ENCODE measurements at places on chromosomes 6 and 20.

GRCh38 chr6:113558431-113558830 is 298.7 kb upstream of the MARCKS start:
- no peak for DNase-seq

GRCh38 chr6:122202576-122203137 is 196.8 kb upstream of the HSF2 start:
- DNase-seq, result peak; percentile 17

DNA sequence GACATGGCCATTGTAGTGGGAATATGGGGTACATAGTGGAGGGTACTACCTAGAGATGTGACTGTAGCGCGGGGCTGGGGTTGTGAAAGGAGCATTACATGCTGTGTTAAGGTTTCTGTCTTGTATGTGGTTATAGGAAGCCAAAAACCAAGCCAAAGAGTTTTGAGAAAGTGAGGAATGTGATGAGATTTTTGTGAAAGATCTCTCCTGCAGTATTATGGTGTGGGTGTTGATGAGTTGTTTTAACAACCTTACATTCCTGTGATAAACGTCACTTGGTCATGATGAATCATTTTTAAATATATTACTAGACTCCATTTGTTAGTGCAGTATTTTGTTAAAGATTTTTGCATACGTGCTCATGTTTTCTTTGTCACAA is 48.9 kb downstream of the ZFAND3 start:
- DNase-seq, result no peak

- DNase-seq, result no peak
These were observed 47.1 kb downstream of the MCUR1 start for GRCh38 chr6:13767121-13767808.

GRCh38 chr6:31094389-31094881 is 17.9 kb downstream of the C6orf15 start:
- no peak for DNase-seq

GRCh38 chr20:40640667-40641066 is 48.4 kb downstream of the MAFB start:
- DNase-seq, result no peak

DNA sequence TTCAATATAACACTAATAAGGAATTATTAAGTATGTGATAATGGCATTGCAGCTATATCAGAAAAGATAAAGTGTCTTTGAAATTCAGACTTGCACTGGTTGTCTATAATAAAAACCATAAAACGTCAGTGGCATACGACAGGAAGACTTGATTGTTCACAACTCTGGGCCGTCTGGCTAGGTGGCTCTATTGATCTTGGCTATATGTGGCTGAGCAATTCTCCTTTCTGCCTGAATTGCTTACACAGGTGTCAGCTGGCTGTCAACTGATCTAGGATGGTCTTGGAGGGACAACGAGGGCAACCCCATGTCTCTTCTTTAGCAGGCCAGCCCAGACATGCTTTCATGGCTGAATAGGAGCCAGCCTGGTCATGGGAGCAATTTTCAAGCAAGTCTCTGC is 359.1 kb downstream of the QKI start:
- no peak for DNase-seq

- DNase-seq, result no peak
These were observed 46.4 kb upstream of the TGM2 start for GRCh38 chr20:38211200-38212097.

DNA sequence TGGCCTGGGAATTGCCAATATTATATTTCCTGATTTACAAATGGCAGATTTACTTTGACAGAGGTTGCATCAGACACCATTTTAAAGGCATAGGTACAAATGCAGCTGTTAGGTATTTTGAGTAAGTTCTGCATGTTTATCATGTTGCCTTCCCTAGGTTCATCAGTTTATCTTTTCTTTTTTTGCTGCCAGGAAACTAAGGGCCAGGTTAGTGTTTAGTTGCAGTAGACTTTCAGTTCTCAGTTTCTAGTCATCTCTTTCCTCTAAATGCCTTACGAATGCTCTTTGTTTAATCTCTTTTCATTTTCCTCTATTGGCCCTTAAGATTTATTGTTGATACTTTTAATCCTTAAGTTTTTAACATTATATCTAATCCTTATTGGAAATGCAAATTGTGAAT is 129.9 kb downstream of the SMAP1 start:
- no peak for DNase-seq

GRCh38 chr6:15368186-15368585 is 122.3 kb downstream of the JARID2 start:
- DNase-seq, result no peak

- DNase-seq, result no peak
These were observed 47.4 kb downstream of the MOCS1 start for GRCh38 chr6:39886871-39887270.

DNA sequence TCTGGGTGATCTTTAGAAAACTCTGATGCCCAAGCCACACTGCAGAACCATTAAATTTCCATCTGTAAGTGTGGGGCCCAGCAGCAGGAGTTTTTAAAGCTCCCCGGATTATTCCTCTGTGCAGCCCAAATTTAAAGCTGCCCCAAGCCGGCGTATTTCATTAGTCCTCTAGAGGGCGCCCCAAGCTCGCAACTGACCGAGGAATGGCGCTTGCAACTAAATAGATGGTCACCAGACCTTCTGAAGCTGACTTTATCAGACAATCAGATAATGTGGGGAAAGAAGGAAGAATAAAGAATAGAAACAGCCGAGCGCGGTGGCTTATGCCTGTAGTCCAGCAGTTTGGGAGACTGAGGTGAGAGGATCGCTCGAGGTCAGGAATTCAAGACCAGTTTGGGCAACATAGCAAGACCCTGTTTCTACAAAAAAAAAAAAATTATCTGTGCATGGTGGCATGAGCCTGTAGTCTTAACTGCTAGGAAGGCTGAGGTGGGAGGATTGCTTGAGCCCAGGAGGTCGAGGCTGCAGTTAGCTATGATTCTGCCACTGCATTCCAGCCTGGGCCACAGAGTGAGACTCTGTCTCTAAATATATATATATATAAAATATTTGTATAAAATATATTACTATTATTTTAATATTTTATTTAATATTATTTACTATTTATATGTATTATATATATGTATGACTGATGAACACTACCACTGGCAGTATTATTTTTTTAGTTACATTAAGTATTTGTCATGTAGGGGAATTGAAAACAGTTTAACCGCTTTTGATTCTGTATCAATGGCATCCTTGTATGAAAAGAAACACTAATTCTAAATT is 56.0 kb downstream of the OTOR start:
- DNase-seq, result peak; percentile 28

DNA sequence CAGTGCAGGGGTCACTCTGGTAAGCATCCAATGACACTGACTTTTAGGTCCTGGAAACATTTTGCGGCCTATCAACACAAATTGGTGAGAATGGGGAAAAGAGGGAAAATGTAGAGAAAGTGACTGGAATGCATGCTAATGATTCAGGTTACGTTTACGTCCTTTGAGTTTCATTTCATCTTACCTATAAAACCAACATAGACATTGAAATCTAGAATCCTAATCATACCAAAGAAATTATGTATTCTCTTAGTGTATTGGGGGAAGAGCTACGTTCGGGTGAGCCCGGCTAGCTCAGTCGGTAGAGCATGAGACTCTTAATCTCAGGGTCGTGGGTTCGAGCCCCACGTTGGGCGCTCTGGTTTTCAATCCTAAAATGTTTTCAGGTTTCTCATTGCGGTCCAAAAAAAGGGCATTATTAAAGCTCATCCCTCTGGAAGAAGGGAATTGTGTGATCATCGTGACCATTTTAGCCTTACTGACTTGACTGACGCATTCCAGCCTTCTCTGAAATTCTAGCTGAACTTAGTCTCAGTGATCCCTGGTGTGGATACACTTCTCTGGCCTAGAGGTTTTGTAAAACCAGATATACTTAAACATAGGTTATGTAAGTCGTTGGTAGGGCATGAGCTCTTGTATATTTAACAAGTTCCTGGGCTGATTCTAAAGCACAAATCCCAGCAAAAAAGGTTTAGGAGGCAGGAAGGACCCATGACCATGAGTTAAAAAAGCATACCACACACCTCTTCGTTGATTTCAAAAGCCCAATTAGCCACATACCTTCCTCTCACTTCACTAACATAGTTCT is 18.3 kb downstream of the HMGN4 start:
- DNase-seq, result peak; percentile 76

- DNase-seq, result no peak
These were observed 1633.9 kb downstream of the GRIK2 start for GRCh38 chr6:103027271-103027931.

DNA sequence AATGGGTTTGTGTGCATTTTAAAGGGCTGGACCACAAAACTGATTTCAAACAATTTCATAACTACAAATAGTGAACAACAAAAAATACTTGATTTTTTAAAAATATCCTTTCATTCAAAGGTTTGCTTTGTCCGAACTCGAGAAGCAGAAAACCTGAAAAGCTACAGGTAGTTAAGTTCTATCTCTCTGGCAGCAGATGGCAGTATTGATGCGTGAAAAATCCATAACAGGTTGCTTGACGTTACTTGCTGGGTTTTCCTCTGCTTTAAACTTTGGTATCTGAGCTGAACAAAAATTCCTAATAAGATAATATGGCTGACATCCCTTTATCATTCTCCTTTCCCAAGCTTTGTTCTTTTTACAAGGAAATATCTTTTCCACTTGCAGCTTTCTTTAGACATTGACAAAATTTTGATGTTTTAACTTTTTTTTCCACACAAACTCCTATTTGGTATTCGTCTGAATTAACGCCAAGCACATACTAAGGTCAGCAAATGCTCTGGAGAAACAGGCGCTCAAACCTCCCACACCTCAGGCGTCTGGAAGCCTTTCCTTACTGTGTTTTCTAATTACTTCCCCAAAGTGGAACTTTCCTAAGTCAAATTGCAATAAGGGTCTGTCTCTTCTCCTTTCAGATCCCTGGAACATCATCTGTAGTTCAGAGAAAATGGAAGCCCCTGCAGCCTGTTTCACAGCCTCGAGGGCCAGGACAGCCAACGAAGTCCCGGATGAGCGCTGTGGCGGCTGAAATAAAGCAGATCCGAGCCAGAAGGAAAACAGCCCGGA is 50.3 kb upstream of the GFRAL start:
- peak; percentile 44 for DNase-seq

DNA sequence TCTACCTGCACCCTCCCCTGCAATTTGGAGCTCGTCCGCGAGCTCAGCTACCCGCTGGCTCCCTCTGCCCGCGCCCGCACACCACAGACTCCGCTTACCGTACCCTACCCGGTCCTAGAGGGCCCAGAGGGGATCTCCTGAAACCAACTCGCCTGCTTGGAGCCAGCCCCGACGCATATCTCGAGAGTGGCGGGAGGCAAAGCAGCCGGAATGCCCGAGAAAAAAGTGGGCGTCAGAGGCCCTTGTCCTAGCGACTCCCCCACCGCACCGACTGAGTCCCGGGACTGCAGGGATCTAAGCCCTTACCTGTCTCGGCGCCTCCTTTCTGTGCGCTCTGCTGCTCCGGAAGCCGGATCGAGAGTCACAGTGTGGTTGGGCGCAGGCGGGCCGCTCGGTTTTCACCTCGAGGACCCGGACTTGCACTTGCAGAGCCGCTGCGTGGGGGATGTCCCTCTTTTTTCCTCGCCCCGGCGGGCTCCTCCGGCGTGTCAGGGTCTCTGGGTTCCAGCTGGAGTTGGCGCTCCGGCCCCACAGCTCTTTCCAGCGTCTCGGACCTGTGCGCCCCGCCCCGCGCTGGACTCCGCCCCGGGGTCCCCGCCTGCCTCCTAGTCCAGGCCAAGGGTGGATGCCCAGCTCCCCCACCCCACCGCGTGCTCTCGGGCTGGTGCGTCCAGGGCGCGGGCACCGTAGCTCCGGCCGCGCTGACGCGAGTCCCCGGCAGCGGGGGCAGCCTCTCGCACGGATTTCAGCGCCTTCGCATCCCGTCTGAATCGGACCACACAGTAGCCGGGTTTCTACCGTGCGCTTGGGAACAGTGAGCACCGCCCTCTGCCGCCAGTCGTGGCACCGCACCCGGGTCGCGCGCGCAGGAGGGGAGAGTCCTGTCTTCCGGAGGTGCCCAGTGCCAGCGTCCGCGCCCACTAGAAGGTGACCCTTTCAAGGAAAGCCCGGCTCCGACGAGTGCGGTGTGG is at the start of gene PROKR2:
Gene PROKR2 (minus strand): TSS at position 767 of the 971 bp plus-strand sequence. CDS start 2,585 bp downstream, outside the sequence.
- no peak for DNase-seq

- DNase-seq, result no peak
These were observed 1513.7 kb downstream of the GRIK2 start for GRCh38 chr6:102907181-102907580.

DNA sequence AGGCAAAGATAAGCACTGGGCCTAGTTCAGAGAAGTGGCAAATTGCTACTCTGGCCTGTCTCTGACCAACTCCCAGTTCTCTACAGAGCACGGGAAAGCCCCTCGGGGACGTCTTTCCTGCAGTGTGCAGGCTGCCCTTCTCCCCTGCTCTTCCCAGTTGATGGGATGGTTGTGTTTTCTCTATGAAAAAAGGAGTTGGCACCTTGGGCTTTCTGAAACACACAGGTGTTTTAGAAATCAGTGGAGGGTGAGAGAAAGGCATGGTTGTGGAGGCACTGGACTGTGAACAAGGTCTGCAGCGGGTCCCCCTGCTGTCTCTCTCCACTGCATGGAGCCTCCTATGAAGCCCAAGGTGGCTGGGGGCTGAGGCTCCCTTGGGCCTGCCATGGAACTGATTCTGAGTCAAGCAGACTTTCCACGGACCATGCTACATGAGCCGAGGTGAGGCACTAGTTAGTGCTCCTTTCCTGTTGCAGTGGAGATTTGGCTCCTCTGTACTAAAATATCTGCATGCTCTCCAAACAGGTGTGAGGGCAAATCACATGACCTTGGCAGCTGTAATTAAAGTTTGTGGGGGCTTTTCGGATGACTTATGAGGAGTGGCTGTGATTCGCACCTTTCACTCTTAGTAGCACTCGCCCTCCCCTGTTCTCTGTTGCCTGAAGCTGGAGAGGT is 16.3 kb downstream of the GTSF1L start:
- DNase-seq, result no peak

DNA sequence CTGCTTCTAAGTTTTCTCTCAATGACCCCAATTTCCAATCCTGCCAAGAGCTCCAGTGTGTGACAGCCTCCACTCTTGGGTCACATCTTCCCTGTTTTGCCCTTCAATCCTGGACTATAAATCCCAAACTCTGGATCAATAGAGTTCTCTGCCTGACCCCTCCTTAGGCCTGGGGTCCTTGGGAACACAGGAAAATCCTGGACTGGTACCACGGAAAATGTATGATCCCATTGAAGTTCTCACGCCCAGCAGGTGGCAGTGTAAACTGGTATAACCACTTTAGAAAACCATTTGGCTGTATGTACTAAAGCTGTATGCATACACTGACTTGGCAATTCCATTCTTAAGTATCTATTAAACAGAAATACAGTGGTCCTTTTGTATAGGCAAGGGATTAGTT is 98.0 kb downstream of the SNAP25 start:
- no peak for DNase-seq

All from stromal cell of bone marrow (primary cell).